ENCODE measurements at places on chromosomes 2 and 18.

DNA sequence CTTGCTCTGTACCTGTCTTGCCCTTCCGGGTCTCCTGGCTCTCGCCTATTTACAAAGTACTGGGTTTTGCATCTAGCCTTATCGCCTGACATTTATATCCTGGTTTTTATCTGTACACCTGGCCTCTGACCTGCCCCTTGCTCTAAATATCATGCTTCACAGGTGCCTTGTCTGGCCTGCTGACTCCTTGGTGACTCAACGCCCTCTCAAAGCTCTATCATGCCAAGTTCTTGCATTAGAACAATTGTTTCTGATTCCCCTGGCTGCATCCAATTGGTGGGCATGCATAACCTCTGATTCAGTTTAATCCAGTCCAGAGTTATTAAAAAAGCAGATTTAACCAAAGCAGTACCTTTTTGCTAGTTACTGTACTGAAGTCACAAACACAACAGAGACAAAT, 113.9 kb upstream of the CCDC68 start:
- DNase-seq = no peak

GRCh38 chr18:11658019-11658418, 31.0 kb upstream of the GNAL start:
- DNase-seq = no peak

- peak; percentile 18 for DNase-seq
Measured at GRCh38 chr2:212940816-212941215, 210.6 kb downstream of the IKZF2 start.

DNA sequence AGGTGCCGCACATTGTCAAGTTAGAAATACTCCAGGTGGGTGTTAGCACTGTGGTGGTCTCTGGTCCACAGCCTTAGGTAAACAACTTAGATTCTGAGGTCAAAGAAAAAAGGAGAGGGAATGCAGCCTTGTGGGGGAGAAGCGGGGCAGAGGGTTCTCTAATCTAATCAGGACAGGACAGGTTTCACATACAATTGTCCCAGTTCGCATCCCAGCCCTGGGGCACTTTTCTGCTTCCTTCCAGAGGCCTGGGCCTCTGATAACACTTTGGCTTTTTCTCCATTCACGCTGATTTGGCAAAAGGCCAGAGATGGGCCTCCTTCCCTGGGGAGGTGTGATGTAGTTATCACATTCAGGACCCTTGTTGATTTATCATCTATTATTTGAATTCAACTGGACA, 32.5 kb downstream of the SLC1A4 start:
- no peak for DNase-seq

GRCh38 chr2:55876429-55877086, 47.0 kb downstream of the EFEMP1 start:
- DNase-seq = no peak

GRCh38 chr2:65264821-65265670, 37.4 kb downstream of the ACTR2 start:
- DNase-seq = peak; percentile 61

- DNase-seq = no peak
Measured at GRCh38 chr2:38600242-38600891, 2.4 kb downstream of the HNRNPLL start.

DNA sequence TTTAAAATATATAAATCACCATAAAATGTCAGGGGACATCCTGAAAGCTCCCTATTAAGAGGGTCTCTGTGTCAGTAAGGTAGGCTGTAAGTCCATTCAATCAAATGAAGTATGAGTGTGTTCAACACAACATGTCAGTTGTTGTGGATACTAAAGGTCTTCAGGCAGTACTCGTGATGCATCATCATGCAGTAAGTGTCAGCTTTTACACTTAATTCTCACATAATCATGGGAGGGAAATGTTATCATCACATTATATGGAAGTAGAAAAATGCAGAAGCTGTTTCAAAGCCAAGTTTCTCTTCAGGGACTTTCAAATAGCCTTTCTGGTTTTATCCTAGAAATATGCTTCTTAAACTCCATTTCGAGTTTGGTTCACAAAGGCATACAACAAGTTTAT, 477.1 kb upstream of the ID2 start:
- DNase-seq = no peak

DNA sequence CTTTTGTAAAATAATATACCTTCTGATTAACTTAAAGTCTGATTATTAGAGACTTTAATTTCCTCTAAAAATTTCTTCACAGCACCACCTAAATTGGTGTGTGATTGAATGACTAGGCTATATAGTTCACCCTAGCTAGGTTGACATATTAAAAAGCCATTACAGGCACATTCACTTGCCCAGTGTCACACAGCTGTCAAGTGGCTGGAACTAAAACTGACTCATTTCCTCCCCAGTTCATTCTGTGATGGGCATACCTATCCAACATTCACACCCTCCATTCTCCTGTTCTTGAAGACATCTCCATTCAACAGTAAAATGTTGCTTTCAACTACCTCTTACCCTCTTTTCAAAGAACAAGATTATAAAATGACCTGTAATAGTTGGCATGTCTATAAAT, 334.5 kb downstream of the ARHGAP15 start:
- no peak for DNase-seq

- DNase-seq = no peak
Measured at GRCh38 chr18:36812678-36813077, 16.1 kb downstream of the TPGS2 start.
